ENCODE measurements at places on chromosomes 1 and 21.

- DNase-seq = no peak
Observed at GRCh38 chr1:78047106-78047505, 1.3 kb downstream of the GIPC2 start.

GRCh38 chr1:210291786-210292230 lies 36.9 kb upstream of the HHAT start:
- no peak for DNase-seq

DNA sequence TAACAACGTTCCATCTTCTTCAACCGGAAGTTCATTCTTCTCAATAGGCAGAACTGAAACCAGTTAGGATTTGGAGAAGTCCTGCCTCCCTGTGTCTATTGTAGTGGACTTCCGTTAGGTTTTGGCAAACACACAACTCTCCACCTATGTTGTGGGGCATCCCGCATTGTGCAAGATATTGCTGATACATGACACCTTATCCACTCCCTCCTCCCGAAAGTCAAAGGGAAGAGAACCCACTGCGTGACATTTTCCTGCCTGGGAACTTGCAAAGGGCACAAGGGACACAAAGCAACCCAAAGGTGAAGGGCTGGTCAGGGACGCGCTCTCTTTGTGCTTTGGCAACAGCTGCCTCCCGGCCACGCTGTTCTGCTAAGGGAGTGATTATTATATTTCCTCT lies 164.8 kb downstream of the TPR start:
- no peak for DNase-seq

DNA sequence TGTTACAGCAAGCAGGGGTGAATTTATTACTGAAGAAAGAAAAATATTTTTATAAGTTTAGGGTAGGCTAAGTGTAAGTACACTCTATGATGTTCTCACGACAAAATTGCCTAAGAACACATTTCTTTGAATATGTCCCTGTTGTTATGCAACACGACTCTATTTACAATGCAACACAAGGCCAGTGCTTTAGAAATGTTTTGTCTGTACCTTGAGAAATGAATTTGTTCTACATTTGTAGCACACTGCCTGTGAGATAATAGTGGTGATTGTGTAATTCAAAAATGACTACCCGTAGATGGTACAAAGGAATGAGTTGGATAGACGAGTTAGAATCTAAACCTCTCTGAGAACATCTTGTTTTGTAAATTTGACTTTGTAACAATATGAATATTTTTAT lies 63.7 kb upstream of the IGSF5 start:
- no peak for DNase-seq

- DNase-seq = no peak
Observed at GRCh38 chr1:237281481-237281880, 239.5 kb downstream of the RYR2 start.

- no peak for DNase-seq
Observed at GRCh38 chr1:61808968-61809367, 66.7 kb downstream of the PATJ start.

DNA sequence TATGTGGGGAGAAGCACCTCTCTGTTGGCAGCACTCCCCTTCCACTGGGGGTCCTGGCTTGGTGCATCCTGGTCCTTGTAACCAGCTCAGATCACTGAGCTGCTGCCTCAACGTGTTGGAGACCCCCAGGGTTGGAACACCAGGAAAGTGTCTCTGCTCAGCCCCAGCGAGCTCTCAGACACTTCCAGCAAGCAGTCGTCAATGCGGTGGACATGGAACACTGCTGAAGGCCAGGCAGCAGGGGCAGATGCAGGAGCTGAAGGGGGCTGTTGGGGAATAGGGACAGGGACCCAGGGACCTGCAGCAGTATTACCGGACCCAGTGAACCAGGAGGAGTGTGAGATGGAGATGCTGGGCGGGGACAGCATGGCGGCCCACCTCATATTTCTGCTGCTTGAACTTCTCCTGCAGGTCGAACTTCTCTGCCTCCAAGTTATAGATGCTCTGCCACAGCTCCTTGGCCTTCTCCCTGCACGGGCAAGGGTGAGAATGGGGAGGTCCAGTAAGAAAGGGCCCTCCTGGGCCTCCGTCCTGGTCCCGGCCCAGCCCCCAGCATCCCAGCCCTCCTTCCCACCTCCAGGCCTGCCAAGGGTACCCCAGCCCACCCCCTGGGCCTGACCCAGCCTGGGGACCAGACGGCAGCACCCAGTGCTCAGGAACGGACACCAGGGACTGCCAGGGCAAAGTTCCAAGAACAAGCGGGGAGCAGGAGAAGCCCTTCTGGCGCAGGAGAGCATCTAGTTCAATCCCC lies 16.4 kb downstream of the TNNT2 start:
- no peak for DNase-seq

DNA sequence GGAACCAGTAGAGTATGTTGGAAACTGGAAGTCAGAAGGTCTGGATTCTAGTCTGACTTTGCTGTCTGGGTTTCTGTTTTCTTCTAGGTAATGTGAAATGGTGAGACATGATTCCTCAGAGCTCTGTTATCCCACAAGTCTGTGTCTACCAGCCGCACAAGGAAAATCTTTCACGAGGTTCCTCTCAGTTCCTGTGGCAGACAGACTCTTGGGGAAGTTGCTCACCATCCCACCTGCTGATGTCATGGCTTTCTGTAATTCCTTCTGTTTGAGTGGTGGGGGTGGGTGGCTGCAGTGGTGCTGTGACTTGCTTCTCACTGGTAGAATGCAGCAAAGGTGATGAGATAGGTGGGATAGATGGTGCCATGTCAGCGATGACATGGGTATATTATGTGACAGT lies 17.1 kb upstream of the SCMH1 start:
- no peak for DNase-seq

DNA sequence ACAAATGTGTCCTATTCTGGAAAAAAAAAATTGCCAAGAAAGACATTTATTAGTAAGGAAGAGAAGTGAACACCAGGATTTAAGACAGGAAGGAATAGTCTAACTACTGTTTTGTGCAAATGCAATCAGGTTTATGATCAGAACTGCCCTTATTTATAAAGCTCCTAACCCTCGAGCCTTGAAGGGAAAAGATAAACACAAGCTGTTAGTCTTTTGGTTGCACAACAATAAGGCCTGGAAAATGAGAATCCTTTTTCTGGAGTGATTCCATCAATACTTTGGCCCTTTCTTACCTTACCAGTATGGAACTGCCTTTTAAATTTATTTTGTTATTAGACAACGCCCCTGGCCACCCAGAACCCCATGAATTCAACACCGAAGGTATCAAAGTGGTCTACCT lies 52.9 kb downstream of the SNRPE start:
- DNase-seq = no peak

DNA sequence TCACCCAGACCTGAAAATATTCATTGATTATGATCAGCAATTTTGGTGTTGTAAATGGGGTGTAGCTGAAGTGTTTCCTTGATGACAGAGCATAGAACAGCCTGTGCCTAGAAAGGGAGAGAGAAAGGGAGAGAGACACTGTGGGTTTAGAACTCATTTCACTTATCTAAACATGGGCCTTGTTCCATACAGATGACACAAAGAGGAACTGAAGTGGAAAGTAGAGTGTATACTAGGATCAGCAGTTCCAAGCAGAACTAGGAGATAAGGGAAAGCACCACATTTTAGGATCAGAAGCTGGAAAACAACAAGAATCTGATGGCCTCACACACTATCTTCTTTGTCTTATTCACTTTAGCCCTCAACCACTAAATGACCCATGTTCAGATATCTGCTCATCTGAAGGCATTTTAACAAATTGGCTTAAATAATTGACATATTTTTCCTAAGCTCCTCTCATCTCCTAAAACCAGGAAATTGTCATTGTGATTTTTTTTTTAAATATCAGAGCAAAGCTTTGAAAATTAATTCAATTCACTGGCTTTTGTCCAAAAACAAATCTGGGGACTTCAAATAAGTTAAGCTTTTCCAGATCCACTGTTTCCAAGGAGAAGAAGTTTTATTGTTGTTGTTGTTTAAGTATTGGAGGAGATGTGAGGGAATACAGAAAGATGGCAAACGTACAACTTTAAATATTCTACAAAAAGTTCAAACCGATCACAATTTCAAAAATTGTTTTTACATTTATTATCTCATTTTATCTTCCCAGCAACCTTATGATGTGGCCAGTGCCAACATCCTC lies 103.8 kb downstream of the LYPLAL1 start:
- no peak for DNase-seq

GRCh38 chr1:28114844-28115243 lies 26.4 kb upstream of the EYA3 start:
- no peak for DNase-seq

GRCh38 chr1:157439302-157439954 lies 112.9 kb downstream of the FCRL5 start:
- DNase-seq = no peak

GRCh38 chr1:202565890-202566602 lies 144.2 kb downstream of the SYT2 start:
- no peak for DNase-seq

DNA sequence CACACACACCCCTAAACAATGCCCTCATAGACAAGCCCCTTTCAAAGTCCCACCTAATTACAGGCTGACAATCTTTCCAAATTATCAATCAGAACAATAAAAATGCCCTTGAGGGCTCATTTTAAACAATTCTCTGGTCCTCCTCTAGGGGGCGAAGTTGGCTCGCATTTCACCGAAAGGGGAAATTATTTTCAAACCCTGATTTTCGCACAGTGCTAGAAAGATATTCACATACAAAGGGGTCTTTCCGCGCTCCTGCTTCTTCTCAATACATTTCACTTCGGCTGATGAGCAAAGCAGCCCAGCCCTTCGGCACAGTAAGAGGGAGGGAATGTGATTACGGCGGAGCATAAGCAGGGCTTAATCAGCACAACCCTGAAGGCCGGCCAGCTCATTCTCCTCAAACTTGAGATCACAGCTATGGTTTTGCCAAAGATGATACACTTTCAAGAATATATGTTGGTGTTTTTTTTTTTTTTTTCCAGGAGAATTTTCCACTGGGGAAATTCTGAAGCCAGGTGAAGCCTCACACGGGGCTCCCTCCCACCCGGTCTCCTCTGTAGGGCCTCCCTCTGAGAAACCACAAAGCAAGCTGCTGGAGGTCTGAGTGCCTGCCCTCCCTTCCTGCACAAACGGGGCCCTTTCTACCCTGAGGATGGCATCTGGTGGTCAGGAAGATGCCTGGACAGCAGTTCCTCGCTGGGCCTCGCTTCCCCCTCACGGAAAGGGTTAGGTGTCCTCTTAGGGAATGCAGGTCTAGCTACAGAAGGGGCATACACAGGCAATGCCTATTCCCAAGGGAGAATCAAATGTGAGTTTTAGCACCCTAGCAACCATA lies 66.9 kb downstream of the GNG12 start:
- DNase-seq = no peak

- DNase-seq = no peak
Observed at GRCh38 chr1:198756470-198756869, 117.6 kb downstream of the PTPRC start.

- no peak for DNase-seq
Observed at GRCh38 chr1:56070601-56071000, 508.8 kb downstream of the PLPP3 start.

GRCh38 chr1:183882335-183883167 lies 77.6 kb downstream of the RGL1 start:
- DNase-seq = no peak

- DNase-seq = peak; percentile 64
Observed at GRCh38 chr1:107057197-107058133, 991 bp downstream of the PRMT6 start.

- no peak for DNase-seq
Observed at GRCh38 chr1:33049371-33049770, 12.7 kb upstream of the AK2 start.

DNA sequence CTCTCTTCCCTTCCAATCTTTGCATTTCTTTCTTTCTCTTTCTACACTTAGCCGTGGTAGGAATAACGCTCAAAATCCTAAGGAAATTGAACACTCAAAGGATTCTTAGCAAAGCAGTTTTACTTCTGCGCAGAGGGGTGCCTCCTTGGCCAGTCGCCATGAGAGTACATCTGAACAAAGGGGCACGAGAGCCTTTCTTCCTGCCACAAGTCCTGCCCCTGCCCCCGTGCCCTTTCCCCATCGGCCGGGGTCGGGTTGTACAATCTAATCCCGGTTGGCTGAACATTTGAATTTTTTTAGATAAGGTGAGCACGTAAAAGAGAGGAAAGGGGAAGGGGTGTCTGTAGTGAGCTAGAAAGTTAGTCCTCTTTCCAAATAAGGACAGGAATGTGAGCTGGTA lies 28.6 kb upstream of the COL6A1 start:
- DNase-seq = no peak

GRCh38 chr1:91730801-91731732 lies 154.9 kb downstream of the TGFBR3 start:
- no peak for DNase-seq

GRCh38 chr1:171141688-171142415 lies 43.2 kb upstream of the FMO2 start:
- DNase-seq = peak; percentile 73

DNA sequence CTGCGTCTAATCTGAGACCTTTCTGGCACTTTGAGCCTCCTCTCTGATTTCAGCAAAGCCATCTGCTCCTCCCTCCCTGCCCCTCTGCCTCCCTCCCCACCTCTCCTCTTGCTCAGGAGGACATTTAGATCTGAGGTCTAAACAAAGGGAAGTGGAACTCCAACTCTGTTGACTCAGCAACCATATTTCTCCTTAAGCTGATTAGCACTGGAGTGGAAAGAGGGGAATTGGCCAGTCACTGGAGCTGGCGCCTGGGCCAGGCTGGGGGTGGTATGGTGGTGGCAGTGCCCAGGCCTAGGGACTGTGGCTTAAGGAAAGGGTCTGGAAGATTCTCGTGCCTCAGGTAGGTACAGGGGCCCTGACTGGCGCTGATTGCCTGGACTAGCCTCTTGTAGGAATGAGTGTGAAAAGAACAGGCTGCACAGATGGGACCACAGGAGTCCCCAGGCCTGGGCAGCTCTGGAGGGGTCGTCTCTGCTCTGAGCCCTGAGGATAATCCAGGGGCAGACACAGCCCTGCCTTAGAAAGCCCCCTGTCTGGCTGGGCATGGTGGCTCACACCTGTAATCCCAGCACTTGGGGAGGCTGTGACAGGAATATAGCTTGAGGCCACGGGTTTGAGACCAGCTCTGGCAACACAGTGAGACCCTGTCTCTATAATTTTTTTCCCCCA lies 11.9 kb downstream of the SH2D2A start:
- no peak for DNase-seq

DNA sequence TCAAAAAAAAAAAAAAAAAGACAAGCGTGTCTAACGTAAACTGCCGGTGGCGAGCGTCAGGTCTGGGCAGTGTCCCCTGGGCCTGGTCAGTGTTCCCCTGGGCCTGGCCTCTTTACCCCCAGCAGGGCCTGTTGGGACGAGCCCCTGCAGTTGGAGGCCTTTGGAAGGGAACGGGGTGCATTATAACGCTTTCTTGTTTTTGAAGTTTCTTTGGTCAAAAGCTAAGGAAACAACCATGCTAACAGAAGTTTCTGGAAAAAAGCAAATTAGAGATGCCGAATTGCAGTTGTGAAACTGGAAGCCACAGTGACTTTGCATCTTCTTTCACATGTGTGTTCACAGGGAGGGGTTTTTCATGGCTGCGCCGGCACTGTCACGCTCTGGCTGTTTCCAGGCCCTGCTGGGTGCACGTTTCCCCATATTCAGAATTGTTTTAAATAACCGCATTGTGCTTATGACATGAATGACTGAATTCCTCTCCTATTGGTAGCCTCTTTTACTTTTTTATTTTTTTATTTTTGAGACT lies 16.0 kb downstream of the RRP1 start:
- no peak for DNase-seq

GRCh38 chr1:218408135-218408534 lies 63.0 kb downstream of the TGFB2 start:
- no peak for DNase-seq

- no peak for DNase-seq
Observed at GRCh38 chr1:23977187-23977853, 2.8 kb downstream of the SRSF10 start.

Data from ureter (tissue), 1 donor.